ENCODE measurements at places on chromosomes 3 and 15.

DNA sequence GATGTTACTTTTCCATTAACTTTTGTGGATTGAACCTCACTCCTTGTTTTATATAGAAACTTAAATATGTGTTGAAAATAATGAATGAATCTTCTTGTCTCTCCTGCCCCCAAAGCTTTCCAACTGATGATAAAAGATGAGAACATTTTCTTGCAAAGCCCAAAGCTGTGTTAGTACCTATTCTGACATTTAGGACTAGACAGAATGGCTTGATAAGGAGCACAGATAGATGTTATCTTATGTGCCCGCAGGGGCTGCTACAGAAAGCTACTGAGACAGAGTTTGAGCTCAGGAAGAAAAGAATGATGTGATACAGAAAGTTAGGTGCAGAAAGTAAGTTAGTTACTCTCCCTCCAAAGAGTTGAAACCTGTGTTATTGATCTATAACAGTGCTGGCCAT is 109.4 kb upstream of the ATP11B start:
- DNase-seq, result no peak

DNA sequence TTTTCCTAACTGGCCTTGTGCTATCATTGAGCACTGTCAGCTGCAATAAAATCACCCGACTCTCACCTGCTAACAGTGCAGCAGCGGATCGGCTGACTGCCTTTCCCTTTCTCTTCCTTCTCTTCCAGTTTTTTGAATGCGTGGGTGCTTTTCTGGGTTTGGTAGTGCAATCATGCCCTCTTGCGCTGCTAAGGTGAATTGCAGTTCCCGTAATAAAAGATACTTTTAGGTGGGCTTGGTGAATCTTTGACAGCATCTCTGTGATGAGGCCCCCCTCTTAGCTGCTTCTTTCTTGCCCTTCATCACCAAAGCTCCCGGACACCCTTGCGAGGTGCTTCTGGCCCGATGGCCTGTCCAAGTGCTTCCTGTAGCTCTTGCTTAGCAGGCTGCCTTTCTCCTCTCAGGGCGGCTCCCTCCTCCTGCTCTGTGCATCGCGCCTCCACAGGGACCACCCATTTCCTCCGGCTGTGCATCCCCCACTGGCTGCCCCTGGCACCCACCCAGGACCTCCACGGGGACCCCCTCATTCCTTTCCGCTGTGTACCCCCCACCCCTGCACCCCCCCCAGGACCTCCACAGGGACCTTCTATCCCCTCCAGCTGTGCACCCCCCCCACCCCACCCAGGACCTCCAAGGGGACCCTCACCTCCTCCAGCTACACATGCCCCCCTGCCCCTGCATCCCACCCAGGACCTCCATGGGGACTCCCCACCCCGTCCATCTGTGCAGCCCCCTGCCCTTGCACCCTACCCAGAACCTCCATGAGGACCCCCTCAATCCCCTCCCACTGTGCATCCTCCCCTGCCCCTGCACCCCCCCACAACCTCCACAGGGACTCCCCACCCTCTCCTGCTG is 50.8 kb upstream of the RPL32 start:
- DNase-seq, result peak; percentile 43

DNA sequence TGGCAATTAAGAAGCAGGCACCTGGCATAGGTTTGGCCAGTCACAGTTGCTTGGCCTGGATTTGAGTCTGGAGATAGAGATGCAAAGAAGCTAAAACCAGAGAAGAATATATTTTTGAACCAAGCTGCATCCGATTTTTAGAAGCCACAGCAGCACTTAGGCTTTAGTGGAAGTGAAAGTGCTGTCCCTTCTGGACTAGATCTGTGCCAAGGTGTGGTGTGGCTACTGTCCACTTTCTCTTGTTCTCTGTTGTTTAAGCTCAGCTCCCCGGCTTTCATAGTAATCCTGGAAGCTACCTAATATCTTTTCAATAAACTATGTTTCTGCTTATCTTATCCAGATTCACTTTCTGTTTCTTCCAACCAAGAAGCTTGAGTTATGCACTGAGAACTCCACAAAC is 183.4 kb upstream of the THRB start:
- DNase-seq, result no peak

GRCh38 chr3:12294885-12295580 is 6.2 kb downstream of the PPARG start:
- peak; percentile 44 for DNase-seq

GRCh38 chr15:82183121-82184031 is 79.2 kb downstream of the EFL1 start:
- no peak for DNase-seq

DNA sequence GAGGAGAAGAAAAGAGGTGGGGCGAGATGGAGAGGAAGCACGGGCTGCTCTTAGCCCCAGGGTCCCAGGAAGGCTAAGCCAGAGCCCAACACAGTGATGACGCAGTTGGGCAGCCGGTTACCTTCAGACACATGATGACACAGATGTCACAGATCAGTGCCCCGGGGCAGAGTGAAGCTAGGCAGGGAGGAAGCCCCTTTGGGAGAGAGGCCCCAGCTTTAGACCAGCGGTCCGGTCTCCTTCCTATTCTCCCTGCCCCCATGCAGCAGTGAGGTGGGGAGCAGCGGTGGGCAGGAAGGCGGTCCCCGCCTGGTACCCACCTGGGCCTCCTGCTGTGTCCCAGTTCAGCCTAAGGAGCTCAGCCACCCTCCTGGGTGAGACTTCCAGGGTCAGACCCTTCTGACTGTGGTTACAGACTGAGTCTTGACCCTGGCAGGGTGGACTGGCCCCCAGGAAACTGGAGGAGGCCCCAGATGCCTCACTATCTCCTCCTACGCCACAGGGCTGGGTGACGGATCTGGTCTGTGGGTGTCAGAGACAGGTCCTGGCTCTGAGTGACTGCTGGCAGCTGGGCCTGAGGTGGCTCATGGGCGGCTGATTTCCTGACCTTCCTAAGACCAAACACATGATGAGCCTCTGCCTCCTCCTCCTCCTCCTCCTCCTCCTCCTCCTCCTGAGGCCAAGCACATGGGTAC is 38.8 kb upstream of the LINGO1 start:
- DNase-seq, result no peak

- DNase-seq, result no peak
Observed at GRCh38 chr3:156218353-156218744, 98.0 kb downstream of the KCNAB1 start.

DNA sequence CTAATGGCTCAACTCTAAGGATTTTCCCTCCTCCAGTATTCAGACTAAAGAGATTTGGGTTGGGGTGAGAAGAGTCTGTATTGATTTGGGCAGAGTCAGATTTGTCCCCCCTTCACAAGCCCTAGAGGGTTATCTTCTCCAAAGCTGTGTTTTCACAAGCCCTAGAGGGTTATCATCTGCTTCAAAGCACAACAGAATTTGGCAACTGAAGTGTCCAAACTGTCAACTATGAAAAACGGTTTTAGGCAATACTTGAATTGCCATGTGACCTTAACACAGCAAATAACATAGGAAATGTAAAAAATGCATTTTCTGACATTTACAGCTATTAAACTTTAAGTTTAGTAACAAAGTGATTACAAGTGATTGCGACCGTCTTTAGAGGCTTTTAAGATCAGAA is 119.9 kb downstream of the IMPG2 start:
- DNase-seq, result no peak

DNA sequence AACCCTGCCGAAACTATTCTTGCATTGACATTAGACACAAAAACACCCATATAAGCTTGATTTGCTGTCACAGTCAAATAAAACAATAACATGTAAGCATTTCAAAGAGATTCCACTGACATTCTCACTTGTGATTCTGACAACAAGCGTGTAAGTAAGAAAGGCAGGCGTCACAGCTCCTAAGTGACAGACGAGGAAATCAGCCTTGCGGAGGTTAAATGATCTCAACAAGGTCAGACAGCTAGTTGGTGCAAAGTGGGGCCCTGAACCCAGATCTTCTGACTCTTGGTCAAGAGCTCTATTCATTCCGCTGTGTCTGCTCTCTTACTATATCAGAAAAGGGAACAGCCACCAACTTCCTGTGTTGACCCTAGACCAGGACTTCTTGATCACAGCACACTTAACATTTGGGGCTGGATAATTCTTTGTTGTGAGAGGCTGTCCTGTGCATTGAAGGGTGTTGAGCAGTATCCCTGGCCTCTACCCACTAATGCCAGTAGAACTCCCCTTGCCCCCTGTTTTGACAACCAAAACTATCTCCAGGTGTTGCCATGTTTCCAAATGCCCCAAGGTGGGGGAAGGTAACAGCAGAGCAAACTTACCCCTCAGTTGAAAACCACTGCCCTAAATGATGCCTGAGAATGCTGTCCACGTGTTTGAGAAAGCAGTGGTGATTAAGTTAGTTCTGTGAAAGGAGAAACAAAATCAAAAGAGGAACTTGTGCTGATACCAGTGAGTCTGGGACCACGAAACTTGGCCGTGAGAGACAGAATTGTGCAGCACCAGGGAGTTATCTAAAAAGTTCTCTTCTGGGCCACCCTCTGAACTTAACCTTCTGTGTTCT is 86.1 kb downstream of the LIPC start:
- DNase-seq, result no peak

DNA sequence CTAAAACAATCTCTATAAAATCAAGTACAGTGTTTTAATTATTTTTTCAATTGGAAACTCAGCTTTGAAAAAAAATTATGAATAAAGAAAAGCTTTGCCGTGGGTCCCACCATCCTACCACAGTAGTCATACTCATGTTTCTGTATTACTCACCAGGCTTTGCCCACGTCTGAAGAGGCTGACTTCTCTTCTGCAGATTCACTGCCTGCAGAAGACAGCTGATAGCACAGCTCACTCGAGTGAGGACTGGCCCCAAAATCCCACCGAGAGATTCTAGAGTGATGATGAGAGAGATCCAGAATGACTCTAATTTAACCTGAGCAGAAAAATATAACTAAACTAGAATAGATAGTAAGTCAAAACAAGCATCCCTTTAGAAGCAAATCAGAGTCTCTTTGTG is 11.9 kb downstream of the C2CD4B start:
- DNase-seq, result no peak

DNA sequence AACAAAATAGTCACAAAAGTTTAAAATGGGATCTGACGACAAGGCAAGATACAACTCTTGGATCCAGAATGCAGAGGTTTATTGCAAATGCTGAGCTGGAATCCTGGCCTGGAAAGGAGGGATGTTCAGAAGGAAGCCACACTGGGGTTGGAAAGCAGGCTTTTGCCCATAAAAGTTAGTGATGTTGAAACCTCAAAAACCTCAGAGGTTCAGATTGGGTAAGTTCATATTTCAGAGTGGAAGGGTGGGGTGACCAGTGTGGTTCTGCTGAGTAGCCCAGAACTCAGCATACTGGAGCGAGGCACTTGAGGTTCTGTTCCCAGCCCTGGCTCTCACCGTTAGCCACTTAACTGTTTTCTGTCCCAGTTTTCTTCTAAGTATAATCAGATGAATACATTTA is 114.0 kb upstream of the OSTN start:
- no peak for DNase-seq

DNA sequence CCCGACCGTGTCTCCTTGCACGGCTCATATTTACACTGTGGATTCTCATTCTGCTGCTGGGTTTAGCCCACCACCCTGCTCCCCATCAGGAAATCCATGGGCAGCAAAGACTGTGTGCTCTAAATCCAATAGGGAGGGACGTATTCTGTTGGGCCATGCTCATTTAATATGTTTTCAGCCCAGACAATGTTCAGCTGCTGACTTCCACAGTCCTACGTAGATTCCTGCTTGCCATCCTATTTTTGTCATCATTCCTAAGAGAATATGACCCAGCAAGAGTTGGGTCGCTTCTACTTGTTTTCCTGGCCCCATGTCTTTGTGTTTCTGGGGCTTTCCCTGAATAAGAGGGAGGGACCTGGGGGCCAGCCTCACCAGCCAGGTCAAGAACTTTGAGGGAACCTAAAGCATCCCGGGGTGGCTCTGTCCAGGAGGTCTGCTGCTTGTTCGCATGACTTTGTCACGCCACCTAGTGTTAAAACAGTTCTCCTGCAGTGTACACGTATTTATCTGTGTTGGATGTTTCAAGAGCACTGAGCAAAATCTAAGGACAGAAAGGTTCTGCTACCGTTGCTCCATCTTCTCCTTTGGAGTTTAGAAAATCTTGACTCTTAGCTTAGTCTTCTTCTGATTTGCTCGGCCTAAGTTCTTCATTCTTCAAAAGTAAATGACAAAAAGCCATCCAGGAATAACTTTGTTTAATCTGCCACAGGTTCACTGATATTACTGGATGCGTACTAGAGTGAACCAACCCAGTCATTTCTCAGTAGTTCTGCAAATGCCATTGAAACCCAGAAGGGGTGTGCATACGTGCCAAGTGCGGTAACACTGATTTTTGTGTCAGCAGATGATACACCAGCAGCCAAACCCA is 79.8 kb upstream of the NR2E3 start:
- peak; percentile 53 for DNase-seq

DNA sequence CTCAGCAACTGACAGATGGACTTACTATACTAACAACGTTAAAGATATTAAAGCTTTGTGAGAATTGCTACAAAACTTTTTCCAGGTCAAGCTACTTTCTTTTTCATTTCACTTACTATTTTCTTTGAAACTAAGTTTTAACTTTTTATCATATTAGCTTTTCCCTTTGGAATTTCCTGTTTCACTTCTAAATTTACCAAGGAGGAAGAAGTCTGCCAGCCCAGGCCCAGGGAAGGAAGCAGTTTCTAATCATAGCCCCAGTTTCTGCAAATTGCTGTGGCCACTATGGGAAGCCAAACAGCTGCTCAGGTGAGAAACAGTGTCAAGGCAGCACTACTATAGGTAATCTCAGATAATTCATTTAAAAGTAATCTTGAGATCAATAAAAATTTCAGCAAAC is 18.4 kb downstream of the CYFIP1 start:
- DNase-seq, result no peak

GRCh38 chr3:187261541-187261969 is 30.0 kb downstream of the MASP1 start:
- DNase-seq, result peak; percentile 28

DNA sequence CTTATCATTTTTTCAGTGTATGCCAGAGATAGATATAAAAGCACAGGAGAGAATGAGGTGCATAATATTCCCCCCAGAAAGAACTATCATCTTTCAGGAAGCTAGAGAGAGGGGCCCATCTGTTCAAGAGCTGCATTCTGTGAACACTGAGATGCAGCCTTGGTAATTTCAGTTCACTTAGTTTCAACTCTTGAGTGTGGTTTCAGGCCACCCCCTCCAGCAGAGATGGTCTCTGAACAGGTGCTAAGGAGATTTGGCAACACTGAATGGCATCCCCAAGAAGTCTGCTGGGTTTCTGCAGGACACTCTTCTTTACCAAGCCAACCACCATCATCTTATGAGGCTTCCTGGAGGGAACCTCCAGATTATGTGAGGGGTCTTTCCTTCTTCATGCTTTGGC is 30.4 kb upstream of the LIMD1 start:
- DNase-seq, result no peak

- no peak for DNase-seq
Observed at GRCh38 chr15:35885870-35886269, 339.9 kb upstream of the DPH6 start.

All from amniotic stem cell (primary cell).